ENCODE measurements at places on chromosomes 12 and 14.

GRCh38 chr12:74317078-74317601 lies 220.5 kb upstream of the ATXN7L3B start:
- no peak for DNase-seq

DNA sequence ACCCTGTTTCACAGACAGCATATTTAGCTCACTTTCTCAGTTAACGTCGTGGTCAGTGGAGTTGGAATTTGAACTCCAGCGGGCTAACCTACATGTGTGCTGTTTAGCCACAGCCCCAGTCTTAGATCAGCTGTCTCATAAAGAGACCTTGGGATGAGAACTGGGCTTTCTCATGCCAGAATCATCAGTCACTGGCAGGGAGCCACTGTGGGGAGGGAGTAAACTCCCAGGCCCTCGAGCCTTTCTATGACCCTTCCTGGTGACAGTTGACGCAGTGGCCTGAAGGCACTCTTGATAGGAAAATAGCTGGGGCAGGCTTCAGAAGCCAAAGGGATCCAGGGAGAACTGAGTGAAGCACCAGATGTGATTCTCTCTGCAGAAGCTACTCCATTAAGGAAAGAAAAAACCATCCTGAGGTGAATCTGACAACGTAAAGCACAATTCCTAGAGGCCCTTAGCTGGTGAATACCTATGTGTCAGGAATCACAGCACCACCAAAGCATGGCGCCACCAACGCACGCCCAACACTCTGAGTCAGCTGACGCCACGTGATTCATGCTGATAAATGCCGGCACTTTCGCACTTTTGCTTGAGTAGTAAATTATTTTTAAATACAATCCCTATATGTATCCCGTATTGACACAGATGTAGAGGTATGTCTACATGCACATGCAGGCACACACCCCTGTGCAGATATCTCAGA lies 279.6 kb upstream of the TMEM132C start:
- DNase-seq, result no peak

- DNase-seq, result no peak
Observed at GRCh38 chr12:28017873-28018255, 45.3 kb upstream of the PTHLH start.

GRCh38 chr14:25134184-25134583 lies 84.2 kb upstream of the STXBP6 start:
- DNase-seq, result no peak

GRCh38 chr14:58298477-58299400 lies at the start of gene ARID4A:
TSS of gene ARID4A (plus strand) at chr14:58298555. CDS start at chr14:58299855, 1,300 bp downstream.
- DNase-seq, result peak; percentile 67

DNA sequence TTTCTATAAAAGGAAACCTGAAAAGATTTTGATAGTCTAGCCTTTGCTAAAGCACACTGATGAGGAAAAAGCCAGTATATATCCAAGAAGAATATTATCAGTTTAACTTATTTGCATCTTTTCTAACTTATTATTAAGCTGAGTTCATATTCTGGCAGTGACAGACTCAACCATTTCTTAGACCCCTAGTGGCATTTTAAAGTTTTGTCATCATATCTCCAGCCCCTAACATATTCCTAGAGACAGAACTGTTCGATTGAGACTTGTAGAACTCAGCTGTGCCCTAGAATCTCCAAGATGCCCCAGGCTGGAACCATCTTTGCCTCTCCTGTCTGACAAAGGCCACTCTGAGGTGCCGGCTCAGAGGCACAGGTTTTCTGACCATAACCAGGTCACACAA lies 365.6 kb downstream of the NELL2 start:
- DNase-seq, result no peak

GRCh38 chr12:45626965-45627364 lies 102.5 kb upstream of the ARID2 start:
- DNase-seq, result no peak

GRCh38 chr14:23433457-23433856 lies 2.0 kb downstream of the MYH7 start:
- DNase-seq, result no peak

- no peak for DNase-seq
Observed at GRCh38 chr14:29558516-29558915, 369.1 kb downstream of the PRKD1 start.

GRCh38 chr12:125098676-125099408 lies 33.6 kb downstream of the AACS start:
- DNase-seq, result no peak

GRCh38 chr14:95264271-95264973 lies 55.3 kb downstream of the CLMN start:
- no peak for DNase-seq

GRCh38 chr14:64879635-64880220 lies at the start of gene SPTB:
TSS of gene SPTB (minus strand) at chr14:64879907. CDS start at chr14:64823094, 56,813 bp downstream.
- peak; percentile 71 for DNase-seq

GRCh38 chr12:121719926-121720414 lies 7.4 kb downstream of the TMEM120B start:
- no peak for DNase-seq

DNA sequence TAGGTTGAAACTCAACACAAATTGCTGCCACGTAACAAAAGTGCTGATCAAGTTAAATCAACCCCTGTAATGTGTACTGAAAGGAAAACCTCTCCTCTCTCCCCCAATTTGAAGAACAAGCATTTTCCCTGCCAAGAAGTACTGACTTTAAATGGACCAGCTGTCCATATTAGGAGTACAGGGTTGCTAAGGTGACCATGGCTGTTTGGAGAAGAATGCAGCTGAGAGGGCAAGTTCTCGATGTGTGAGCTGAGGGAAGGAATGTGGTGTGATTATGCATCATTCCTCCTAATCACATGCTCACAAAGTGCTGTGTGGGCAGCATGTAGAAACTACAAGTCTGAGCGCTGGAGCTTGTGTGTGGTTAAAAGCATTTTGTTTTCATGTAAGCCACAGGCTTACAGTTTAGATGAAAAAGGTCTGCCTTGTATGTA lies 50.9 kb upstream of the CCT2 start:
- DNase-seq, result peak; percentile 22

- no peak for DNase-seq
Observed at GRCh38 chr12:43066471-43066870, 476.9 kb upstream of the PRICKLE1 start.

DNA sequence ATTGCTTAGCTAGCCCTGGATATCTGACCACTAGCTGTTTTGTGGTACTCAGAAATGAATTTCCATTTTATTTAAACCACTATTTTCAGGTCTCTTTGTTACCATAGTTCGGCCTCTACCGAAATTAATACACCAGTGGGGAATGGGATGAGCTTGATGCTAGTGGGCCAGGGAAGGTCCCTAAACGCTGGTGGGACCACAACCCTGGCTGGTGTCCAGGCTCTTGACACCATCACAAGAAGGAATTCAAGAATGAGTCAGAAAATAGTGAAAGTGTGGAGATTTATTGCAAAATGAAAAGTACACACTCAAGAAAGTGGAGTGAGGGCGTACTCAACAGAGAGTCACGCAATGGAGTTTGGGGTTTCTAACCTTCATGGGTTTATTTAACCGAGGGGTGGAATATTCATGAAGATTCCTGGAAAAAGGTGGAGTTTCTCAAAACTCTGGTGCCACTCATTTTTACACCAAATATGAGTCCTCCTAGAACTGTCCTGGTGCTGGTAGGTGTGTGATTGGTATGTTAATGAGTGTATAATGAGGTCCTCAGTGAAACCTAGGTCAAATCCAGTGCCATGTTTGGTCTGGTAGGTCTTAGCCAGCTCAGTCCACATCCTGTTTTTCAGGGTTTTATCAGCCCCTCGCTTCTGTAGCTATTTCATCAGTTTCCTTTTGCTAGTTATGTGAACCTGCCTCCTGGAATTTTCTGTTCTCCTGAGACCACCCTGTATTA lies 38.9 kb upstream of the LRP6 start:
- no peak for DNase-seq

DNA sequence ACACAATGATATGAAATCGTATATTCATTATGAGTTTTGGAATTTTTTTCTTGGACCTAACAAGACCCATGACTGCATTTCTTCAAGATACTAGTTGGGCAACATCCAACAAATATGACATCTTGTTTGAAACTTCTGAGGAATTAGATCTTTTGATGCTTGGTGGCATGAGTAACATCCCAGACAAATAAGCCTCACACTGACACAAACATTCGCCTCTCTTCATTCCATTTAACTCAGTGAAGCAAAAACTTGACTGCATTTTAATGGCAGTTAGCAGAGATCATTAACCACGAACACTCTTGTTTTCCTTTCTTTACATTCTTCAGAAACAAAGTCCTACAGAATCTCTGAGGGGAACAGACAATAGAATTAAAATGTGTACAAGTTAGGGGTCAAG lies 758.3 kb downstream of the C12orf50 start:
- no peak for DNase-seq

DNA sequence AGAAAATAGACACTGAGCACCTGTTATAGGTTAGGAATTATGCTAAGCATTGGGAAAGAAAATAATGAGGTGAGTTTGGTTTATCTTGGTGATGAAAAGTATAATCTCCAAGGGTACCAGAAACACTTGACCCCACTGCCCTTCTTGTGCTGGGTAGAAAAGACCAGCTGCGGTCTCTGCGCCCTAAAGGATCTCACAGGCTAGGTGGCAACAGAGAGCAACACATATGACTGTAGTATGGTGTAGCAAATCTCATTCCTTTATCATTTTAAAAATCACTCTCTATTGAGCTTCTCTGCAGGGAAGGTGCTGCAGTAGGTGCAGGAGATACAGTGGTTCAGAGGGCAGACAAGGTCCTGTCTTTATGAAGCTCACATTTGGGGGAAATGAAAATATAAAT lies 26.1 kb downstream of the NRXN3 start:
- no peak for DNase-seq

DNA sequence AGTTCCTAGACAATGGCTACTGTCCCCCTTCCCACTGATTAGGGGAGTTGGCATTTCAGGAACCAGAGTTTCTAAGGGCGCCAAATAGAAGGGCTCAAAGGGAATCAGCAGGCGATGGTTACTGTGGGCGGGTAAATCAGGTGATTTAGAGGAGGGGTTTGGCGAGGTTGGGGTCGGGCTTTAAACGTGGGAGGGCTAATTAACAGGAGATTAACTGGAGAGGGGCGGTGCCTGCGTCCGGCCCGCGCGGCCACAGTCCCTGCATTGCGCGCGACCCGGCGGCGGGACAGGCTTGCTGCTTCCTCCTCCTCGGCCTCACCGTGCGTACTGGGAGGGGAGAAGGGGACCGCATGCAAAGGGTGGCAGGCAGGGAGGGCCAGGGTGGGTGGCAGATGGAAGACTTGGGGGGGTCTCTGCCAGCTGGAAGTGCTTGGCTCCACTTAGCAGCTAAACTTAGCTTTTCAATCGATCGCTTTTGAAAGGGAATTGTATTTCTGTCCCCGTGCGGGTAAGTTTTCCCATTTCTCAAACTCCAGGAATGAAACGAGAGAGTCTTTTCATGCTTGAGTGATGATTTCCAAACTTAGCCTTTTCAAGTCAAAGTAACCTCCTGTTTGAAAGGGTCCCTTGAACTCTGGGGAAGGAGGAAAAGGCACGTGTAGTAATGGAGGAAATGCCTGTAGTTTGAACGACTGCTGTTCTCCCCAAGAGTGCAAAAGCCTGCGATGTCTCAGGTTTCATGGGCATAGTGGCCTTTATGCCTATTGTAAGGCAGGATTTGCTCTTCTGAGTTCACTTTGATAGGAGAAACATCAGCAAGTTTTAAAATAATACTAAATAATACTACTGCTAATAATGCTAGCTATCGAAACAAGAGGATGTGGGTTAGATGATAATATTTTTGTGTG lies at the start of gene MGST1:
Gene MGST1, plus strand, starts transcription at position 255 of the 908 bp plus-strand sequence. CDS start 6,608 bp downstream, outside the sequence.
- peak; percentile 61 for DNase-seq

GRCh38 chr12:4444031-4444430 lies 1.6 kb downstream of the FGF6 start:
- no peak for DNase-seq

GRCh38 chr12:21638054-21638891 lies 19.4 kb downstream of the LDHB start:
- no peak for DNase-seq

GRCh38 chr12:106205208-106206069 lies 42.4 kb downstream of the CKAP4 start:
- DNase-seq, result no peak

- DNase-seq, result no peak
Observed at GRCh38 chr12:102961466-102961855, 4.0 kb downstream of the ASCL1 start.

GRCh38 chr14:105082703-105083102 lies 17.5 kb upstream of the GPR132 start:
- no peak for DNase-seq

DNA sequence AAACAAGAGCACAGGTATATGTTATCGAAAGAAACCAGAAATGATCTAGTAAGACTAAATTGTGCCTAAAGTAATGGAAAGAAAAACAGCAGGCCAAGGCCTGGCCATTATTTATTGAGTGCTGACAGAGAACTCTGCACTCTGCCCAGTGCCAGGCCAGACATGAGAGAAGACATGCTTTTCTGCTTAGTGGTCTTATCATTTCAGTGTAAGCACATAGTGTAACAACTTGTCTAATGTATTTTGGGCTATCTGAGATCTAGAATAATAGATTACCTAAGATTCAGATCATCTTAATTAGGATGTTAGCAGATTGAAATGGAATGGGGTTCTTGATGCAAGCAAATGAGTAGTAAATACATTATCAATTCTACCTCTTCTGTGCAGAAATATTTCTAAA lies 278.3 kb downstream of the AKAP6 start:
- DNase-seq, result no peak

DNA sequence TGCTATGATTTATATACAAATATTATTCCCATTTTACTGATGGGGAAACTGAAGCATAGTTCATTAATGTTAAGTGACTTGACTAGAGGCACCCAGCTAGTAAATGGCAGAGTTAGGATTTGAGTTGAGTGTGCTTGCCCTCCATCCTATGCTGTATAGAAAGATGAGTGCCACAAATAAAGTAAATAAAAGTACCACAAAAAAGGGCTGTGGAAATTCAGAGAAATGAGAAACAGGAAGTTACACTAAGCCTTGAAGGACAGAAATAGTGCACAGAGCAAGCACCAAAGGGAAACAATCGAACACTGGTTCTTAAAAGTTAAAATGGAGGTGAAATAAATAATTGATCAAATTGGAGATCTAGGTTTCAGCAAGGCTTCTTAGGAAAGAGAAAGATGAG lies 9.2 kb upstream of the ABCD2 start:
- no peak for DNase-seq

DNA sequence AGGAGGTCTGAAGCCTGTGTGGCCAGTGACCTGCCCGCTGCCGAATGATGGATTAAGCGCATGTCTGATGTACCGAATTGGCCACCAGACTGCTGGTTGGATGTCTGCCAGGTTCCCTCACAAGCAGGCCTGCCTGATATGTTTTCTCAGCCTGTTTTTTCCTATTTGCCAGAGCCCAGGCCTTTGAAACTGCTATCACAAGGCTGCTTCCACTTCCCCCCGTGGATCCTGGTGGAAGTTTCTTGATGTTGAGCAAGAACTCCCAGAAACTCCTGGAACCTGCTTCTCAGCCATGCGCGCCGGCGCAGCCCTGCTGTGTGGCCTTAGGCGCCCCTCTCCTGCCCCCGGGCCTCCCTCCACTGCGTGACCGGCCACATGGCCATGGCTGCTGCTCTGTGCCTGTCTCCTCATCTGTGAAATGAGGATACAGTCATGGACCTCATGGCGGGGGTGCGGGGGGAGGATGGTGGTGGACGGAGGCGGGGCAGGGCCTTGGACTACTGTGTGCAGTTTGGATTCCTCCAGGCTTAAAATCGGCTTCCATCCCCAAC lies 56.6 kb downstream of the CALM1 start:
- peak; percentile 66 for DNase-seq
